Glutamatergic neuron (in vitro differentiated cells): ENCODE measurements at places on chromosomes 6 and 20.

DNA sequence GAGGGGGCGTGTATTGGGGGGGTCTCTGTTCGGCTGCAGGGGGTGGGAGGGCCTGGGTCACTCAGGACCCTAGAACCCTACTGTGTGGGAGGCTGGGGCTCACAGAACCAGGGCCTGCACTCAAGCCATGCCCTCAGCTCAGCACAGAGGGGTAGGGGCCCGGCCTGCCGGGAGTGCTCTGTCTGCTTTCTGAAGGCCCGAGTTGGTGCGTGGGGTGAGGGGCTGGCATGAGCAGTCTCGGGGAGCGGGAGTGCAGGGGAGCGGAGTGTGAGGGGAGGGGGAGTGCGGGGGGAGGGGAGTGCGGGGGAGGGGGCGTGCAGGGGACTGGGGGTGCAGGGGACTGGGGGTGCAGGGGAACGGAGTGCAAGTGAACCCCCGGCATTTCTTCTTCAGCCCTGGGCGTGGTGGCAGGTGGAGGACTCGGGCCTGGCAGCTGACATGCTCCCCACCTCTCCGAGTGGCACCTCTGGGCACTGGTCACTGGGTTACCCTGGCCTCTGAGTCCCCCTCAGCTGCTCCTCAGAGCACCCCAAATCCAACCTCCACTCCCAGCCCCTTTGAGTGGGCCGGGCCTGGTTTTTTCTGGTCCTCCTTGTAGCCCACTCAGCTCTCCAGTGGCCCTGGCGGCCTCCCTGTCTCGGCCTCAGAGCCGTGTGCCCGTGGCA, 1.0 kb downstream of the COL20A1 start:
- peaks cover 3% of the 10 kb centered on the region for H3K27me3 ChIP-seq
- peaks cover 1% of the 10 kb centered on the region for H3K36me3 ChIP-seq
- H3K4me1 ChIP-seq = peaks cover 1% of the 10 kb centered on the region
- no peak for DNase-seq
- no peak overlapping the region for H3K27ac ChIP-seq

GRCh38 chr20:7231303-7231702, 463.8 kb downstream of the BMP2 start:
- DNase-seq = no peak
- no peaks in the 10 kb centered on the region for H3K36me3 ChIP-seq
- H3K27ac ChIP-seq = no peak overlapping the region
- H3K4me3 ChIP-seq = no peak overlapping the region
- peaks cover 2% of the 10 kb centered on the region for H3K27me3 ChIP-seq

DNA sequence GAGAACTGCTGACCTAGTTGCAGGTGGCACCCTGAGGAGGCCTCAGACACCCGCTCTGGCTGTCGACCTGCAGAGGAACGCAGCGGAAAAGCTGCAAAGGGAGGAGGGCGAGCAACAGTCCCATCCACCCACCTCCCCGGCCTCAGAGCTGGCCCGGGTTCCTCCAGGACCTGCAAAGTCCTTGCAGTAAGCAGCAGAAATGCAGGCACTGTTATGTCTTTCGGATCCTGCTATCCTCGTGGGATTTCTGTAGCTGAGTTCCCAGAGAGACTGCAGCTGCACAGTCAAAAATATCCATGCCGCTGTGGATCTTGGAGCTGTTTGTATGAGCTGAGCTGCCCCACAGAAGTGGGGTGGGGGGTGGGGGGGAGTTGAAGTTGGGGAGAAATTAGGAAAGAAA, 251.3 kb downstream of the ANKRD60 start:
- H3K27me3 ChIP-seq = peaks cover 7% of the 10 kb centered on the region
- H3K36me3 ChIP-seq = no peaks in the 10 kb centered on the region
- no peak overlapping the region for H3K27ac ChIP-seq
- DNase-seq = no peak

- peaks cover 8% of the 10 kb centered on the region for H3K27me3 ChIP-seq
- no peak for DNase-seq
- no peaks in the 10 kb centered on the region for H3K36me3 ChIP-seq
- peak overlapping the region; percentile 79 for H3K4me3 ChIP-seq
- H3K4me1 ChIP-seq = peaks cover 14% of the 10 kb centered on the region
- no peak overlapping the region for H3K27ac ChIP-seq
Observed at GRCh38 chr6:41548841-41549642, 2.9 kb downstream of the FOXP4 start.

DNA sequence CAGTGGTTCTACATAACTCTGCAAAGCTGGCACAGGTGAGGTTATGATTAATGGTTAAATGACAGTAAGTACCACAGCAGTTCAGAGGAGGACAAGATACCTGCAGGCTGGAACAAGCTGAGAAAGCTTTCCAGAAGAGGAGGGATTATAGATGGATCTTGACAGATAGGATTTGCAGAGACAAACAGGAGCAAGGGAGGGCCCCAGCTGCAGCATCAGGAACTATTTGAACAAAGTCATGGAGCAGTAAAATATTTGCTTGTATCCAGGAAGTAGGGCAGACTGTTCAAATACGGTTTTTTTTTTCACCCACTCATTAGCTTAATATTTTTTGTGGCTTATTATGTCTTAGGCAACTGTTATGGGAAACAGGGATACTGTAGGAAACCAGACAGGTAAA, 144.4 kb upstream of the MAN1A1 start:
- H3K27ac ChIP-seq = peak overlapping the region; percentile 90
- H3K36me3 ChIP-seq = no peaks in the 10 kb centered on the region
- peaks cover 5% of the 10 kb centered on the region for H3K27me3 ChIP-seq
- DNase-seq = no peak
- no peak overlapping the region for H3K4me3 ChIP-seq

- H3K4me3 ChIP-seq = no peak overlapping the region
- DNase-seq = no peak
- no peaks in the 10 kb centered on the region for H3K36me3 ChIP-seq
- H3K27ac ChIP-seq = no peak overlapping the region
- H3K4me1 ChIP-seq = no peaks in the 10 kb centered on the region
Observed at GRCh38 chr6:105646391-105646867, 243.5 kb upstream of the PREP start.

DNA sequence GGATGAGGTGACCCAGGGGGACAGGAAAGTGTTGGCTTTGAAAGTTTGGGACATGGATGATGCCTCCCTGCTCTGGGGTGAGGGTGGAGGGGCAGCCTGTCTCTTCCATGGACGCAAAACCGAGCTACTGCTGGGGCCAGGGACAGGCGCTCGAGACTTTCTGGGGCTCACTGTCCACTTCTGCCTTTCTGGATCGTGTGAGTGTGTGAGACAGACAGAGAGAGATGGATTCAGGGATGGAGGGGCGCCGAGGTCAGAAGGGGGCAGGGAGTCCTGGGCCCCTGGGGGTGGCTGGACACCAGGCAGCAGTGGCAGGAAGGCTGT, 78.0 kb upstream of the GATA5 start:
- H3K4me3 ChIP-seq = peak overlapping the region; percentile 38
- H3K27ac ChIP-seq = no peak overlapping the region
- DNase-seq = no peak
- peaks cover 8% of the 10 kb centered on the region for H3K27me3 ChIP-seq

- peaks cover 13% of the 10 kb centered on the region for H3K27me3 ChIP-seq
- DNase-seq = no peak
- H3K4me3 ChIP-seq = peak overlapping the region; percentile 86
- peaks cover 28% of the 10 kb centered on the region for H3K4me1 ChIP-seq
Observed at GRCh38 chr20:3797592-3798372, 1.7 kb downstream of the CDC25B start.

GRCh38 chr6:73964241-73964854, 268.3 kb downstream of the CD109 start:
- no peaks in the 10 kb centered on the region for H3K4me1 ChIP-seq
- no peaks in the 10 kb centered on the region for H3K36me3 ChIP-seq
- no peak for DNase-seq
- no peaks in the 10 kb centered on the region for H3K27me3 ChIP-seq
- H3K4me3 ChIP-seq = no peak overlapping the region
- no peak overlapping the region for H3K27ac ChIP-seq

- DNase-seq = no peak
- H3K27me3 ChIP-seq = peaks cover 4% of the 10 kb centered on the region
- H3K36me3 ChIP-seq = no peaks in the 10 kb centered on the region
Observed at GRCh38 chr6:15336900-15337560, 91.2 kb downstream of the JARID2 start.

- no peak overlapping the region for H3K27ac ChIP-seq
- DNase-seq = no peak
- no peaks in the 10 kb centered on the region for H3K4me1 ChIP-seq
- no peaks in the 10 kb centered on the region for H3K36me3 ChIP-seq
- H3K4me3 ChIP-seq = no peak overlapping the region
- no peaks in the 10 kb centered on the region for H3K27me3 ChIP-seq
Observed at GRCh38 chr6:32888576-32888975, 34.6 kb downstream of the PSMB9 start.

- no peak overlapping the region for H3K27ac ChIP-seq
- peaks cover 2% of the 10 kb centered on the region for H3K27me3 ChIP-seq
- no peaks in the 10 kb centered on the region for H3K4me1 ChIP-seq
Observed at GRCh38 chr6:167103041-167103891, 19.6 kb upstream of the CCR6 start.

DNA sequence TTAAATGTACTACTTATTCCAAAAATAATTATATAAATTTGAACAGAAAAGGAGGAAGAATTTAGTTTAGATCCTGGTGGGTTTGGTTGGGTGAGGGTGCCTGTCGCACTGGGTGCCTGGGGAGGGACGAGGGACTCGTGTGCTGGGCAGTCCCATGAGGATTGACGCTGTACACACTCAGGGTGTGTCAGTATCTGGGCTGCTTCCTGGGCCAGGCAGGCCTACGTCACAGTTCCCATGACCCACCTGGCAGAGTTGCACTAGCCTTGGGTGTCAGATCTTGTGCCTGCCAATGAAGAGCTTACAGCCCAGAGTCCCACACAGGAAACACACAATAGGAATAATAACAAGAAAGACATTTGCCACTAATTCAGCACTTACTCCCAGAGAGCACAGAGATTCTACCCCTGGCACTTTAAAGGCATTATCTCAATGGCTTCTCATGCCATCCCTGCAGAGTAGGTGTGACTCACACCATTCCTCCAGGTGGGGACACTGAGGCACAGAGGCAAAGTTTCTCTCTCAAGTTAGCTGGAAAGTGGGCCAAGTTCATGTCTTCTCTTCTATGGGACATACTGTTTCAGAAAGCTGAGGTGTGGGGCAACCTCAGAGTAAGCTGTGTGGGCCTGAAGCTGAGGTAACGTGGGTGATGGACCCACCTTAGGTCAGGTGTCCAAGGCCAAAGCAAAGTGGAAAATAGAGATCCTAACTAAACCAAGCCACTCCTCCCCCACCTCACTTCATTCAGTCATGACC, 1.3 kb upstream of the SDCBP2 start:
- peaks cover 6% of the 10 kb centered on the region for H3K27me3 ChIP-seq
- peak overlapping the region; percentile 62 for H3K27ac ChIP-seq
- no peak for DNase-seq
